ENCODE measurements at places on chromosomes 16 and 17.
A peak's percentile ranks its signal among the peaks of the same experiment; 100 is the strongest.

- no peaks in the 10 kb centered on the region for H3K36me3 ChIP-seq
- H3K27ac ChIP-seq = no peak overlapping the region
- H3K27me3 ChIP-seq = no peaks in the 10 kb centered on the region
- no peak overlapping the region for H3K4me3 ChIP-seq
- H3K4me1 ChIP-seq = peaks cover 13% of the 10 kb centered on the region
These were observed 32.6 kb downstream of the PLXDC1 start for GRCh38 chr17:39118674-39119419.

DNA sequence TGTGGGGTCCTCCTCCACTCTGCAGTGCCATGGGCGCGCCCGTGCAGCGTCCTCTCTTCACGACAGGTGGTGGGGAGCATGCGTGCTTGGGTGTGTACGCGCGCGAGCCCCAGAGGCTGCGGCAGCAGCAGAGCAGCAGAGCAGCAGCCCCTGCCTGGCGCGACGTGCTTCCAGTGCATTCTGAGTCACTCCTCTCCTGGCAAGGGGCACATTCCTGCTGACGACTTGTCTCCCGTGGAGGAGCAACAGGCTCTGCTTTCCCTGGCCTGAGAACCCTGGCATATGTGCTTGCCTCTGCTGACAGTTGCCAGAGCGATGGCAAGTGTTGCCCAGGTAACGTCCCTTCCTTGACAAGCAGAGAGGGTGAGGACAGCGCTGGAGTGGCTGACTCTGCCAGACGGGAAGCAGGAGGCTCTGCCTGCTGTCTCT lies 133.8 kb upstream of the PLCG2 start:
- H3K27me3 ChIP-seq = no peaks in the 10 kb centered on the region
- H3K4me3 ChIP-seq = no peak overlapping the region
- peak; percentile 89 for DNase-seq
- H3K27ac ChIP-seq = peak overlapping the region; percentile 47
- no peaks in the 10 kb centered on the region for H3K36me3 ChIP-seq
- peaks cover 16% of the 10 kb centered on the region for H3K4me1 ChIP-seq

- H3K4me3 ChIP-seq = peak overlapping the region; percentile 68
- H3K27ac ChIP-seq = no peak overlapping the region
- H3K27me3 ChIP-seq = no peaks in the 10 kb centered on the region
- H3K4me1 ChIP-seq = no peaks in the 10 kb centered on the region
- DNase-seq = peak; percentile 27
These were observed 1.0 kb downstream of the CYB561 start for GRCh38 chr17:63445065-63445464.

DNA sequence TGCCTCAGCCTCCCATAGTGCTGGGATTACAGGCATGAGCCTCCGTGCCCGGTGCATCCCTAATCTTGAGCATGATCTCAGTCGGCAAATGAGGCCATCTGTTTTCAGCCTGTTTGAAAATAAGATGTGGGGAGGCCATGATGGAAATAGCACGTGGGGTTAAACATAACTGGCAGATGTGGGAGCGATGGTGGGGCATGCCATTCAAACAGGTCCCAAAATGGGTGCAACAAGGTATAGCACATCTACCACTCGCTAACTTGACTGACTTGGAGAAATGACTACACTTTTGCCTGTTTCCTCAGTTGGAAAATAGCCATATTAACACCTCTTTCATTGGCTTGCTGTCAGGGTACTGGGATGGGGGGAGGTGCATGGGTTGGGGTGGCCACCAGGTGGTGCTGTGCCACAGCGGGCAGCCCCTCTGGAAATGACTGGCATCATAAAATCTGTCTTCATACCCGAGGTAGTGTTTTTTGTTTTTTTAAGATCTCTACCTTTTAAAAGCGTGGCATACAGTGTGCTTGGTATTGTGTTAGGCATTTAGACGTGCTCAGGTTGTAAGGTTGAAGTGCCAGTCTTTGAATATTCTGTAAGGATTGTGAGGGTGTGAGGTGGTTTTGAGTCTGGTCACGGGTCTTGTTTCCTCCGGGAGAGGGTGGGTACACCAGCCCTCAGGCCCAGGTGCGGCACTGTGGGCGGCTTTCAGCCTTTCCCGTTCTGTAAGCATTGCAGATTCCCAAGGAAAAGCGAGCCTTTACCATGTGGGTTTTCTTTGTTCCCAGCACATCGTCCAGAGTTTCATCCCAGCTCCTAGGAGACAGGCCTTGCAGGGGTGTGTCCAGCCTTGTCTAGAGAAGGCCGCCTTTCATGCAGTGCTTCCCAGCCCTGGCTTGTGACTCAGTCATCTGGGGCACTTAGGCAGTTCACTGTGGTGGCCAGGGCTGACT lies 2.9 kb upstream of the TTYH2 start:
- no peaks in the 10 kb centered on the region for H3K27me3 ChIP-seq
- H3K4me3 ChIP-seq = no peak overlapping the region
- peak; percentile 74 for DNase-seq
- H3K27ac ChIP-seq = peak overlapping the region; percentile 39
- peaks cover 32% of the 10 kb centered on the region for H3K4me1 ChIP-seq

DNA sequence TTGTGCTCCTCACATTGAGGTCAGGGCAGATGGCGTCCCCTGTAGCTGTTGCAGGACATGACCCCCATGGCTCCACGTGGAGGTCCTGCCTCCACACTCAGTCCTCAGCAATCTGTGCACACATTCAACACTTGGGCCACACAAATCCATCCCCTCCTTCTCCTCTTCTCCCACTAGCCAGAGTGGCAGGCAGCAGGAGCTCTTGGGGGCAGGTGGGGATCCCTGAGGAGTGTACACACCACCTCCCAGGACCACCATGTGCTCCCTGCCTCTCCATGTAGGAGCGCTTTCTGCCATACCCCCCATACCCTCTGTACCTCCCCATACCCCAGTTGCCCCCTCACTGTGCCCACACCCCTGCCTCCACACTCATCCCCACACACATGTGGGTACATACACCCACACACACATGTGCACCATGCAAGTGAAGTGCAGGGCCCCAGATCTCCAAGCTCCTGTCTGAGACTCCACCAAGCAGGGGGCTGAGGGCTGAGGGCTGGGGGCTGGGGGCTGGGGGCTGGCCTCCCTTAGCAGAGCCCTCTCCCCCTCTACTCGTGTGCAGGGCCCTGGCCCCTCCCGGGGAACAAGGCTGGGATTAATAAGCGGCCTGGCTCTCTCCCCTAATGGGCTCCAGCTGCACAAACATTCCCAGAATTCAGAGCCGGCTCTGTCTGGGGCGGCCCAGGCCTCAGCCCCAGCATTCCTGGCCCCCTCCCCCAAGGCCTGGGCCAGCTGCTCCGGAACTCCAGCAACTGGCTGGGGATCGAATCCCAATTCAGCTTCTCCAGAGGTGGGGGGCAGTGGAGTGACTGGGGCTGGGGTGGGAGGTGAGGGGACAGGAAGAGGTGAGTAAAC lies 48.2 kb upstream of the MEIOC start:
- H3K4me3 ChIP-seq = no peak overlapping the region
- H3K27me3 ChIP-seq = no peaks in the 10 kb centered on the region
- peak; percentile 61 for DNase-seq
- no peak overlapping the region for H3K27ac ChIP-seq

- peak; percentile 94 for DNase-seq
- H3K4me1 ChIP-seq = peaks cover 15% of the 10 kb centered on the region
- peak overlapping the region; percentile 28 for H3K4me3 ChIP-seq
- H3K36me3 ChIP-seq = no peaks in the 10 kb centered on the region
These were observed 12.9 kb upstream of the CMIP start for GRCh38 chr16:81431554-81432353.

GRCh38 chr16:46901709-46902108 lies 17.5 kb downstream of the GPT2 start:
- no peaks in the 10 kb centered on the region for H3K27me3 ChIP-seq
- no peak overlapping the region for H3K4me3 ChIP-seq
- H3K4me1 ChIP-seq = peaks cover 7% of the 10 kb centered on the region
- no peak overlapping the region for H3K27ac ChIP-seq
- H3K36me3 ChIP-seq = 0 out of 2 replicates have a peak, but pooled peaks cover 5% of the 10 kb centered on the region

GRCh38 chr17:72706396-72706981 lies 386.0 kb downstream of the SLC39A11 start:
- H3K36me3 ChIP-seq = no peaks in the 10 kb centered on the region
- H3K4me3 ChIP-seq = no peak overlapping the region
- no peaks in the 10 kb centered on the region for H3K27me3 ChIP-seq
- H3K4me1 ChIP-seq = no peaks in the 10 kb centered on the region
- no peak overlapping the region for H3K27ac ChIP-seq

GRCh38 chr17:59840329-59841090 lies 52.2 kb downstream of the TUBD1 start:
- H3K4me3 ChIP-seq = peak overlapping the region; percentile 96
- DNase-seq = peak; percentile 36
- peak overlapping the region; percentile 99 for H3K27ac ChIP-seq
- no peaks in the 10 kb centered on the region for H3K27me3 ChIP-seq

DNA sequence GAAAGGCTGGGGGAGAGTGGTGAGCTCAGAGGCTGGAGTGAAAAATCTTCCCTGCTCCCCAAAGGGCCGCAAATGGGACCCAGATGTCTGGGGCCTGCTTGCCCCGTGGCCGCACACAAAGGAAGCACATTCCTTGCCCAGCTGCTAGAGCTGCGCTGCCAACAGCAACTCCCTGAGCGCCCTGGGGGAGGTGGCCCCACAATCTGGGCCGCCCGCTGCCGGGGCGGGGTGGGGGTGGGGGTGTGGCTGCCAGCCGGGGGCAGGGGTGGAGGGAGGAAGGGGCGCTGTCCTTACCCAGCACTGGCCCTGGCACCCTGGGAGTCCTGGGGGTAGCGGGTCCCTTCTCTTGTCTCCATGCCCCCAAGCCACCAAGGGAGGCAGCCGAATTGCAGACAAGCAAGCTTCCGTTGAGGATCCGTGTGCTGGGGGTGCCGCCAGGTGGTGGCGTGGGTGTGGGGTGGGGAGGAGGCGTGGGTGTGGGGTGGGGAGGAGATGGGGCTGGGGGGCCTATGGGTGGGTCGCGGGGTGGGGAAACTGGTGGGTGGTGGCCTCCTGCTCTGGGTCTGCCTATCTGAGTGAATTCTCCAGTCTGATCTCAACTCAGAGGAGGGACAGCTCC lies 48.4 kb upstream of the PABPN1L start:
- H3K27ac ChIP-seq = no peak overlapping the region
- no peak overlapping the region for H3K4me3 ChIP-seq
- H3K4me1 ChIP-seq = 0 out of 2 replicates have a peak, but pooled peaks cover 2% of the 10 kb centered on the region
- H3K27me3 ChIP-seq = no peaks in the 10 kb centered on the region

GRCh38 chr17:67628580-67629013 lies 89.1 kb upstream of the NOL11 start:
- H3K27me3 ChIP-seq = no peaks in the 10 kb centered on the region
- H3K4me1 ChIP-seq = no peaks in the 10 kb centered on the region
- DNase-seq = peak; percentile 25
- H3K27ac ChIP-seq = no peak overlapping the region
- H3K36me3 ChIP-seq = peaks cover 5% of the 10 kb centered on the region

- H3K27me3 ChIP-seq = no peaks in the 10 kb centered on the region
- no peaks in the 10 kb centered on the region for H3K4me1 ChIP-seq
- H3K27ac ChIP-seq = no peak overlapping the region
- no peak for DNase-seq
- H3K36me3 ChIP-seq = no peaks in the 10 kb centered on the region
These were observed 13.5 kb downstream of the CACNA1G start for GRCh38 chr17:50573866-50574611.

GRCh38 chr16:87705771-87706277 lies 60.0 kb downstream of the KLHDC4 start:
- no peaks in the 10 kb centered on the region for H3K4me1 ChIP-seq
- H3K4me3 ChIP-seq = no peak overlapping the region
- no peak overlapping the region for H3K27ac ChIP-seq
- no peaks in the 10 kb centered on the region for H3K27me3 ChIP-seq
- no peaks in the 10 kb centered on the region for H3K36me3 ChIP-seq
- DNase-seq = no peak

- no peak overlapping the region for H3K4me3 ChIP-seq
- no peak overlapping the region for H3K27ac ChIP-seq
- H3K4me1 ChIP-seq = no peaks in the 10 kb centered on the region
- DNase-seq = no peak
- H3K36me3 ChIP-seq = no peaks in the 10 kb centered on the region
These were observed 36.1 kb upstream of the ZCCHC14 start for GRCh38 chr16:87528690-87529579.

GRCh38 chr17:4604111-4604644 lies 19.8 kb downstream of the SMTNL2 start:
- DNase-seq = peak; percentile 36
- H3K36me3 ChIP-seq = no peaks in the 10 kb centered on the region
- H3K4me1 ChIP-seq = no peaks in the 10 kb centered on the region
- no peak overlapping the region for H3K27ac ChIP-seq
- no peak overlapping the region for H3K4me3 ChIP-seq
- H3K27me3 ChIP-seq = peaks cover 35% of the 10 kb centered on the region

- H3K4me3 ChIP-seq = no peak overlapping the region
- H3K36me3 ChIP-seq = peaks cover 5% of the 10 kb centered on the region
- DNase-seq = no peak
- H3K27me3 ChIP-seq = no peaks in the 10 kb centered on the region
These were observed 8.0 kb downstream of the POLR3K start for GRCh38 chr16:45454-45853.

GRCh38 chr17:38322156-38322779 lies 21.5 kb downstream of the GPR179 start:
- no peaks in the 10 kb centered on the region for H3K4me1 ChIP-seq
- H3K4me3 ChIP-seq = no peak overlapping the region
- H3K27me3 ChIP-seq = no peaks in the 10 kb centered on the region
- peak; percentile 53 for DNase-seq

GRCh38 chr17:6989779-6990178 lies 6.1 kb upstream of the ALOX12 start:
- DNase-seq = no peak
- H3K4me3 ChIP-seq = no peak overlapping the region
- no peaks in the 10 kb centered on the region for H3K4me1 ChIP-seq
- no peak overlapping the region for H3K27ac ChIP-seq
- H3K36me3 ChIP-seq = no peaks in the 10 kb centered on the region

DNA sequence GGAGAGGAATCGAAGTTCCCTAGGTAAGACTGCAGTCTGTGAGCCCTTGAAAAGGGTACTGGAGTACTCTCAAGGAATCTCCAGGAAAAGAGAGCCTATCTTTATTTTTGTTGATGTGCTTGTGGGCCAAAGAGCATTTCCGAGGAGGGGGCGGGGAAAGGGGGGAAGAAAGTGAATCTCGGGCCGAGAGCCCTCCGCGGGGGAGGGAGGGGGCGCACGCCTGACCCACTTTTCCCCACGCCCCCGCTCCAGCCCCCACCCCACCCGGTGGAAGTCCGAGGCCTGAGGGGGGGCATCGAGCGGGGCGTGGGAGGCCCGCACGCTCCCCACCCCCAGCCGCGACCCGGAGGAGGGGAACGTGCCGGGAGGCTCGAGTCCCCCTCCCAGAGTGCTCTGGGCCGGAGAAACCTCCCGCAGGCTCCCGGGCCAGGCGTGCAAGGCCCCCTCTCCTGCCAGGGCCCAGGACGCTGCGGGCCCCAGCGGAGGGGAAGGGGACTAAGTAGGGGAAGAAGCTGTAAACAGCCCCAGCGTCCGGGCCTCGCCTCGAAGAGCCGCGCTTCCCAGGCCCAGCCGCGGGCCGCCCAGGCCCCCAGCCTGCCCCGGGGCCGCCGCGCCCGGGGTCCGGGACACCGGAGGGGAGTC lies 444 bp downstream of the HELZ start:
- H3K27ac ChIP-seq = no peak overlapping the region
- H3K36me3 ChIP-seq = no peaks in the 10 kb centered on the region
- peaks cover 36% of the 10 kb centered on the region for H3K4me1 ChIP-seq
- no peak for DNase-seq
- H3K27me3 ChIP-seq = no peaks in the 10 kb centered on the region

GRCh38 chr17:55540414-55541091 lies 29.3 kb upstream of the SMIM36 start:
- no peaks in the 10 kb centered on the region for H3K36me3 ChIP-seq
- H3K4me1 ChIP-seq = peaks cover 6% of the 10 kb centered on the region
- peak overlapping the region; percentile 30 for H3K27ac ChIP-seq
- H3K27me3 ChIP-seq = no peaks in the 10 kb centered on the region
